GM18507 (cell line): ENCODE measurements at places on chromosomes 1 and 21.

DNA sequence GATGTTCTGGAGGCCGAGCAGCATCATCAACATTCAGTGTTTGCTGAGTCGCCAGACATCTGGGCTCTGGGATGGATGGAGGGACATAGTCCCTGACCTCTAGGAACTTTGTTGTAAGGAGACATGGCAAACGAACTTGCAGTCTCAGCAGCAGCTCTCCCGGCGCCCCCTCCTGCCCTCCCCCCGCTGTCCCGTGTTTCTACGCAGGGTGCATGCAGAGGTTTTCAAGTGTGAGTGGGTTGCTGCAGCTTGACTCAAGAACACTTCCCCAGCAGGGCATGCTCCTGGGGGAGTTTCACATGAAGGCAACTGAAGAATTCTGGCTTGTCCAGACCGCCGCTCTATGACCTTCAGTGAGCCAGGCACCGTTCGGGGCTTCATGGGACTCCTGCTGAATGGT is 121.9 kb downstream of the CAMTA1 start:
- DNase-seq: no peak

DNA sequence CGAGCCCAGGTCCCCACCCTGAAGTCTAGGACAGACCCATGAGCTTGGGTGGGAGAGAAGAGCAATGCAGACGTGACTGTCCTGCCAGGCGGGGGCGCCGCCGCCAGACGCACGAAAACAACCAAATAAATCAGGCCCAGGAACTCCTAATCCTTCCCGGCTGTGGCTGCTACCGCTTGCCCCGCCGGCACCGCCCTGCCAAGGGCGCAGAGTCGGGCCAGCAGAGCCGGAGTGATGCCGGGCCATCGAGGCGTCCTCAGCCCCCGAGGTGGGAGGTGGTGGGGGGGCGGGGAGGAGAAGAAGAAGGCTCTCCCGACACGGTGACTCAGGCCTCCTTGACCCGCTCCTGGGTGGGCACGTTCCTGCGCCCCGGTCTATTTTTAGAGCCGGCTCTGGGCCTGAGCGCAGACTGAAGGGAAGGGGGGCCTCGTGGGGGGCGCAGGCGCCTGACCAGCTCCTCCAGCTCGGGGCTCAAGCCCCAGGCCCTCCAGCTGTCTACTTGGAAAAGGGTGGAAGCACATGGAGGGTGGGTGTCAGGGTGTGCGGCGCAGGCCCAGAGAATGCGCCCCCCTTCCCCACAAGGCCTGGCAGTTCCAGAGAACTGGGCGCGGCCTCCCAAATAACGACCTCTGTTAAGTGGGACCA is 10.7 kb upstream of the COL16A1 start:
- DNase-seq: no peak

GRCh38 chr1:65527190-65527589 is 106.7 kb downstream of the LEPR start:
- DNase-seq: no peak

GRCh38 chr21:46482225-46482845 is 23.6 kb downstream of the DIP2A start:
- no peak for DNase-seq

- no peak for DNase-seq
Measured at GRCh38 chr1:57464756-57465155, 40.9 kb upstream of the DAB1 start.

DNA sequence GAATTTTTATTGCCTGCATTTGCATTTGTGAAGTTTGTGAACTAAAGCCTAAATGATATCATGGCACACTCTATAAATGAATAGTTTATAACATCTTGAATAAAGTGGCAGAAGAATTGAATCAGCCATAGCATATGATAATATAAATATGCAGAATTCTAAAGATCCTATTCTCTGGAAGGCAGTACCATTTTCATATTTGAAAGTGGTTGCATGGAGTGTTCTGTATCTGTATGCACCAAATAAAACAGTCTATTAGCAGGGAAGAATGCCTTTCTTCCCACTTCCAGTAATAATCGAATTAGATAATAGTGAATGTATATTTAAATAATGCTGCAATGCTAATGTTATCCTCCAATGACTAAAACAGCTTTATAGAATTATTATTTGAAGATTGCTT is 57.9 kb upstream of the TRIM67 start:
- no peak for DNase-seq

DNA sequence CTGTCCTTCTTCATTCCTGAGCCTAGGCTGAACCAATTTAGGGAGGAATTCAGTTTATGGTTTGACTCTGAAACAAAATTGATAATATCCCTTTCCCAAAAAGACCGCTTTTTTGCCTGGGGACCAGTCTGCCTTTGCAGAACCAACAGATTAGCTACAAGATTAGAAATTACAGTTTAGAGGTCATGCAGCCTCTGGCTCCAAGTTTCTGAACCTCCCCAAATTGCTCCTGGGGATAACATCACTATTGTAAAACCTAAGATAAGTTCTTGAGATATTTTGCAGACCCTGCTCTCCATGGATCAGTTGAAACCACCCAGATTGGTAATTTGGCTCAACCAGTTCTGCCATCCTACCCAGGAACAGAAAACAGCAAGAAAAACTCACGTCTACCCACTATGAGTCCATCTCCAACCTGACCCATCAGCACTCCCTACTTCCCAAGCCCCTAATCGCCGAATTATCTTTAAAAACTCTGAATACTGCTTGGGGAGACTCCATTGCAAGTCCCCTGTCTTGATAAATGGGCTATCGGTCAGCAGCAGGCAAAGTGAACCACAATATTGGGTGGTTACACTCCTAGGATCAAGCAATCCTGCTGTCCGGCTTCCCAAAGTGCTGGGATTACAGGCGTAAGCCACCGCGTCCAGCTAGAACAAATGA is 605 bp upstream of the RABGGTB start:
- DNase-seq: no peak

DNA sequence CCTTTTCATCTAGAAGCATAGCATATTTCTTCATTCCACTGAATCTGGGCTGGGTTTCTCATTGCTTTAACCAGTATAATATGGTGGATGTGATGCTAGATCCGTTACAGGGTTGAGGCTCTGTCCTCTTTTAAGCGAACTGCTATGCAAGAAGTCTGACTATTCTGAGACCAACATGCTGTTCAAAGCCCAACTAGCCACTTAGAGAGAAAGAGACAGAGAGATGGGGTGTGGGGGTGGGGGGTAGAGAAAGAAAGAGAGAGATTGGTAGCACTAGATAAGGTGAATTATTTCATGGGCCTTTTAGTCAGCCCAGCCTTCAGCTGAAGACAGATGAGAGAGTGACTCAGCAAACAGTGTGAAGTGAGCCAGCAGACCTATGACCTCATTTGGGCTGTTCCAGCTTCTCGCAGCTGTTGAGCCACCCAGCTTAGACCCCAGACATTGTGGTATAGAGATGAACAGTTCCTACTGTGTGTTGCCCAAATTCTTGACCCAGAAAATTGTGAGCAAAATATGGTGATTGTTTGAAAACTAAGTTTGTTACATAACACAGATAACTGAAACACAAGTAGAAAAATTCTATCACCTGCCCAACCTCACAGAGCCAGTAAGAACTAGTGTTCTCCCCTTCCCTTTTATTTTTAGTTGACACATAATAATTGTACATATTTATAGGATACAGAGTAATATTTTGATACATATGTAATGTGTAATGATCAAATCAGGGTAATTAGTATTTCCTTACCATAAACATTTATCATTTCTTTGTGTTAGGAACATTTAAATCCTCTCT is 40.7 kb upstream of the PRKACB start:
- DNase-seq: no peak

DNA sequence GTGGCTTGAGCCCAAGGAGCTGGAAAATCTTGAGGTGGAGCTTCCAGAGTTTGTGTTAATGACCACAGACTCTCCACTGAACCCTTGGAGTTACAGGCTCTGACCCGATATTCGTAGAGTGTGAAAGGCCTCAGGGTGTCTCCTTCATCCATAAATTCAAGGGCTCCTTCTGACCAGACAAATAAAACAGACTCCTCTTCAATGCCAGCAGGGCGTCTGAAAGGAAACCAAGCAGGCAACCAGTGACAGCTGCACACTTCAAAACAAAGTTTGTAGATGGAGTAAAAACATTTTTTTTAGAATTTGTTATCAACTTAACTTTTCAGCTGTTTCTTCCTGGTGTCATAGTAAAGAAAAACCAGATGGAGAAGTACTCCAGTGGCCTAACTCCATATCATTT is 161.1 kb downstream of the KCTD3 start:
- no peak for DNase-seq

- no peak for DNase-seq
Measured at GRCh38 chr1:205274041-205274691, 46.4 kb downstream of the TMCC2 start.

DNA sequence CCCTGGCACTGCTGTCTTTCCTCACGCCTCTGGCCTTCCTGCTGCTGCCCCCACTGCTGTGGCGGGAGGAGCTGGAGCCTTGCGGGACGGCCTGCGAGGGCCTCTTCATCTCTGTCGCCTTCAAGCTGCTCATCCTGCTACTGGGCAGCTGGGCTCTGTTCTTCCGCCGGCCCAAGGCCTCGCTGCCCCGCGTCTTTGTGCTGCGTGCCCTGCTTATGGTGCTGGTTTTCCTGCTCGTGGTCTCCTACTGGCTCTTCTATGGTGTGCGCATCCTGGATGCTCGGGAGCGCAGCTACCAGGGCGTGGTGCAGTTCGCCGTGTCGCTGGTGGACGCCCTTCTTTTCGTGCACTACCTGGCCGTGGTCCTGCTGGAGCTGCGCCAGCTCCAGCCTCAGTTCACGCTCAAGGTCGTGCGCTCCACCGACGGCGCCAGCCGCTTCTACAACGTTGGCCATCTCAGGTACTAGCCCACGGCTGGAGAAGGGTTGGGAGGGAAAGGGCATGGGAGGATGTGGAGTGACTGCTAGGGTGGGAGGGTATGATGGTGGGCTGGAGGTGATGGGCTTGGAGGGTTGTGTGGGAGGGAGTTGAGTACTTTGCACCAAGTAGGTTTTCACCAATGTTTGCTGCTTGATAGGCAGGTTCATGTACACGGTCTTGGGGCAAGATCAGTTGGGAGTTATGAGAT is 18.9 kb downstream of the VANGL2 start:
- DNase-seq: no peak

DNA sequence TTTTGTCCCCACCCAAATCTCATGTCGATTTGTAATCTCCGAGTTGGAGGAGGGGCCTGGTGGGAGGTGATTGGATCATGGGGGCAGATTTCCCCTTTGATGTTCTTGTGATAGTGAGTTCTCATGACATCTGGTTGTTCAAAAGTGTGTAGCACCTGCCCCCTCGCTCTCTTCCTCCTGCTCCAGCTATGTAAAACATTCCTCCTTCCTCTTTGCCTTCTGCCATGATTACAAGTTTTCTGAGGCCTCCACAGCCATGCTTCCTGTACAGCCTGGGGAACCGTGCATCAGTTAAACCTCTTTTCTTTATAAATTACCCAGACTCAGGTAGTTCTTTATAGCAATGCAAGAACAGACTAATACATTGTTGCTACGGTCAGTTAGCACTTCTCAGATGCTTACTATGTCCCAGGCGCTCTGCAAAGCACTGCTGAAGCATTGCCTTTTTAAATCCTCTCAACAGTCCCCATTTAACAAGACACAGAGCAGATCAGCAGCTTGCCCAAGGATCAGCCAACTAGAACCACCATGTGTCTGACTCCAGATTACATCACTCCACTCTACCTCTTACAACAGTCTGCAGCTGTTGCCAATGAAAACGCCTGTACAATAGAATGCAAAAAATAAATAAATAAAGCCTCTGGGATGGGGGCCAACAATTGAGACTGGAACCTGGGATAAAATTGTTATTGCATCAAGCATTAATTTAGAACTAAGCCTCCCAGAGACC is 52.4 kb upstream of the USP1 start:
- DNase-seq: no peak

DNA sequence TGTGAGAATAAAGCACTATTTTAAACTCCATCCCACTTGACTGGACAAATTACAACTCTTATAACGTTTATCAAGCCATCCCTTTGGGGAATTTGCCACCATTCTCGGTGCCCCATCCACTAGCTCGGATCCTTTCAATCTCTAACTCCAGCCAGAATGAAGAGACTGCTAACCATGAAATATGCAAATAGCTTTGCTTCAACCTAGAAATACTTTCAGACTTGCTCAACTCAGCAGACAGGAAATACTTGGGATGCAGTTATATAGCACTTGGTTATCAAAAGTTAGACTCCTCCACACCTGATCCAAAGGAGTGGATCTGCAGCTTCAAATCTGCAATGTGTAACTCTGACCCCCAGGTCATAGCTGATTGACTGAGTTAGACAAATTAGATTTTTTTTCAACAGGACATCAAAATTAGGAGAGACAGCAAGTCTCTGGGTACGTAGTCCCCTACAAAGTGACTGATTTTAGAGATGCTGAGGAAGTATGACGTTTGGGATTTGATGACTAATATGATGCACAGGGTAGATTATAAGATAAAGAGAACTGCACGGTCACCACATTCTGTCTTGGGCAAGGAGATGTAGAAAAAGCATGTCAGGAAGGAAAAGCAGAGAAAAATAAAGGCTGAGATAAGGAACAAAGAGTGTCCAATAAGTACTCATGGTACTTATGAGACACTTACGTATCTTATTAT is 496.0 kb downstream of the AGBL4 start:
- no peak for DNase-seq

GRCh38 chr1:180000575-180000974 is 46.0 kb downstream of the CEP350 start:
- no peak for DNase-seq

DNA sequence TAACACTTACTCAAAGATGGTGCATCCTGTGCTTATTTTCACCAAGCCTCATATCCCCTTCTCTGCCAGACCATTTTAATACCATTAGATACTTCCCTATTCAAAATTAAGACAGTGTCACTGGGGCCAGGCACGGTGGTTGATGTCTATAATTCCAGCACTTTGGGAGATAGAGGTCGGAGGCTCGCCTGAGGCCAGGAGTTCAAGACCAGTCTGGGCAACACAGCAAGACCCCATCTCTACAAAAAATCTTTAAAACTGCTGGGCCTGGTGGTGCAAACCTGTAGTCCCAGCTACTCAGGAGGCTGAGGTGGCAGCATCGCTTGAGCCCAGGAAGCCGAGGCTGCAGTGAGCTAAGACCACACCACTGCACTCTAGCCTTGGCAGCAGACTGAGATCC is 28.2 kb downstream of the APP start:
- no peak for DNase-seq

DNA sequence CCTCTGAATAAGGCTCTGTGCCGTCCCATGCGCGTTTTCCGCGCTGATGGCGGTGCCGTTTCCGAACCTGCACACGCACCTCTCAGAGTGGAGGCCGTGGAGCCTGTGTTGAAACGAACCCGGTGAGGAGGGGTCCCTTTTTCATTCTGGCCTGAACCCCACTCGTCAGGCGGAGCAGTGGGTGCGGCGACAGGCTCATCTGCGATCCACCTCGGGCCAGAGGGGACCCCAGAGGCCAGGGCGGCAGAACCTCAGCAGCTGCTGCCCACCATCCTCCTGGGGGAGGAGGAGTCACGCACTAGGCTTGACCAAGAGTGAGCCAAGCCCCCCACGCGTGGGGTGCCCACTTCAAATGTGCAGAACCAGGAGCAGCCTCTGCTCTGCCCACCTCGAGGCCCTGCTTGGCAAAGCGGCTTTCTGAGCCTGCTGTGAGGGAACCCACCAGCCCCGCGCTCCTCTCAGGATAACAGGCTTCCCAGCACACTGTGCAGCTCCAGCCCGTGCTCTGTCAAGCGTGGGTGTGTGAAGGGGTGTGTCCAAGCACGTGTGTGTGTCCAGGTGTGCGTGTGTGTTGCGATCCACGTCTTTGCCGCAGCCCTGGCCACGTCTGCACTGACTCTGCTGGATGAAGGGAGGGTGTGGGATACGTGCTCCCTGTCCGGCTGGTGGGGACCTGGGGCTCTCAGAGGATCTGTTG is 6.8 kb downstream of the PRDM16 start:
- no peak for DNase-seq
